Activated CD4-positive, alpha-beta T cell treated with anti-CD3 and anti-CD28 coated beads, Interleukin-2, amount 50 U/mL, for 24 hours (primary cell): ENCODE measurements at places on chromosomes 13 and 19.

DNA sequence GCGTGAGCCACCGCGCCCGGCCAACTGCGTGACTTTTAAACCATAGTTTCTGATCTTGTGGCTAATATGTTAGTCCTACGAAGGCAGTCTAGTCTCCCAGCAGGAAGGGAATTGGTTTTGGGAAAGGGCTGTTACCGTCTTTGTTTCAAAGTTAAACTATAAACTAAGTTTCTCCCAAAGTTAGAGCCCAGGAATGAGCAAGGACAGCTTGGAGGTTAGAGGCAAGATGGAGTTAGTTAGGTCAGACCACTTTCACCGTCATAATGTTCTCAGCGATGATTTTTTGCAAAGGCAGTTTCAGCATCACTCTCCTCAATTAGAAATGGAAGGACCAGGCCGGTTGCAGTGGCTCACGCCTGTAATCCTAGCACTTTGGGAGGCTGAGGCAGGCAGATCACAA is 17.7 kb upstream of the ADGRE2 start:
- no peak for DNase-seq

- no peak for DNase-seq
These were observed 102.5 kb downstream of the GADD45B start for GRCh38 chr19:2578391-2578890.

DNA sequence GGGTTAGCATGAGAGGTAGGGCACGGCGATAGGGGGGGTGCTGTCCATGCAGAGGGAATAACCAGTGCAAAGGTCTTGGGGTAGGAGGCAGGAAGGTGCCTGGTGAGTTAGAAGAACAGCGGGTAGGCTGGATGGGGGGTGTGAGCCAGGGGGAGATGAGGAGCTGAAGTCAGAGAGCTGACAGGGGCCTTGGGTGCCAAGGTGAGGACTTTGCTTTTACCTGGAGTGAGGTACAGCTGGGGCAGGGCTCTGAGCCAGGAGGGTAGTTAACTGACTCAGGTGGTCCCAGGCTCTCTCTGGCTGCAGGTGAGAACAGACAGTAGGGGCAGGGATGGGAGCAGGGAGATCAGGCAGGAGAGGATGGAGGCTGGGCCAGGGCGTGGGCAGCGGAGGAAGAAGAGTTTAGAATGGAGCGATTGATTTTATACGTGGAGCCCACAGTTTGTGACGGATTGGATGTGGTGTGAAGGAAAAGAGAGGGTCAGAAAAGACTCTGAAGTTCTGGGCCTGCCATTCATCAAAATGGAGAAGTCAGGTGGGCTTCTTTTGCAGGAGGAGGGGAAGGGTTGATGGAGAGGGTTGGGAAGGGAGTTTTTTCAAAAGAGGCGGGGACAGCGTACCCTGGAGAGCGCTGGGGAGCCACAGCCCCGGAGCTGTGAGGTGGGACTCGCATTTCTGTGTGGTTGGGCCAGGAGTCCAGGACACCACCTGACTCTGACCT is 1.2 kb upstream of the GRAMD1A start:
- no peak for DNase-seq

- DNase-seq: no peak
These were observed 66.3 kb downstream of the RASA3 start for GRCh38 chr13:114065926-114066774.

DNA sequence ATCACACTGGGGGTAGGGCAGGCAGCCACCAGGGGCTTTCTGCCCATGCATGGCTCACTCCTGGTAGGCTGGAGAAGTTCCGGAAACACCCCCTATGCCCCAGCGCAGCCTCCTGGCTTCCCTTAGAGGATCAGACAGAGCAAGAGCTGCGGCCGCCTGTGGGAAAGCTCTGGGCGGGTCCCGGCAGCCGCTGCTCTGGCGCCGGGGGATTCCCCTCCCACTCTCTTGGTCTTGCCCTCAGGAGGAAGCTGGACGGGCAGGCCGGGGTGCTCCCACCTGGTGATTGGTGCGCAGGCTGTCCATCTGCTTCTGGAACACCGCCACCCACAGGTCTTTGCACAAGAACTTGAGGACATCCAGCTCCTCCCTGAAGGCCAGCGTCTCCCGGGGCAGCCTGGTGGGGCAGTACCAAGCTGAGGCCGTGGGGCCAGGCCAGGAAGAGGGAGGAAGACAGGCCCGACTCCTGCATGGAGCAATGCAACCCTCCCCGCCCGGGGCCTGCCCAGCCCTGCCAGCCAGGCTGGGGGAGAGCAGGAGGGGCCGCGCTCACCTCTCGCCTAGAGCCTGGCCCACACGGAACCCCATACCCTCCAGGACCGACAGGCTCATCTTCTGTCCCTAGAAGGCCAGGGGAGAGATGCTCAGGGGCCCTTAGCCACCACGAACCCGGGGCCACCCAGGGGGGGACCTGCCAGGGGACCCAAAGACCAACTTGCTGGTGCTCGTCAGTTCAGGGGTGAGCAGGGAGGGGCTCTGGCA is 4.0 kb upstream of the NKPD1 start:
- DNase-seq: peak; percentile 42

DNA sequence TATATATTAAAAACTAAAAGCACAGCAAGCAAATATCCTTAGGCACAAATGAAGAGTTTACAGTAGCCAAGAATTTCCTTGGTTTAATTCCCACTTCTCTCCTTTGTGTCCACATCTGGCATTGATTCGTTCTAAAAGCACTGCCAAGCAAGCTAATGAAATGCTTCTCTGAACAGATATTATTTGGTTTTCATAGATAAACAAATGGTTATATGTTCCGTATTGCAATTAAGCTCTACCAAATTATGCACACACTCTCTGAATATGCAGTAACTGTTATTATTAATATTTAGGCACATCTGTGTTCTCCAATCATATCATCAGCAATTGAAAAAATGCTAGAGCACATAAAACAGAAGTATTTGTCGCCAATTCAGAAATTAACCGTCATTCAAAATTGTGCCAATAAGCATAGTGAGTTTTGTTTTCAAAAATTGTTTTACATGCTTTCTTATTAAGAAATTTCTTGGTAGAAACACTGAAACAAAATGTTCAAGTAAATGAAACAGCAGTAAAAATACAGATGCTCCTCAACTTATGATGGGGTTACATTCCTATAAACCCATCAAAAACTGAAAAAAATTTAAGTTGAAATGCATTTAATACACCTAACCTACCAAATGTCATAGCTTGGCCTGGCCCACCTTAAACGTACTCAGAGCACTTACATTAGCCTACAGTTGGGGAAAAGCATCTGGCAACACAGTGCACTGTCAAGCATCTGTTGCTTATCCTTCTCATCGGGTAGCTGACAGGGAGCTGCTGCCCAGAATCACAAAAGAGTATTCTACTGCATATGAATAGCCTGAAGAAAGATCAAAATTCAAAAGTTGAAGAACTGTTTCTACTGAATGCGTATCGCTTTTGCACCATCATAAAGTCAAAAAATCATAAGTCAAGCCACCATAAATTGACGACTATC is 2134.7 kb downstream of the PCDH9 start:
- no peak for DNase-seq

GRCh38 chr13:42969565-42970172 is 22.4 kb downstream of the EPSTI1 start:
- peak; percentile 63 for DNase-seq

DNA sequence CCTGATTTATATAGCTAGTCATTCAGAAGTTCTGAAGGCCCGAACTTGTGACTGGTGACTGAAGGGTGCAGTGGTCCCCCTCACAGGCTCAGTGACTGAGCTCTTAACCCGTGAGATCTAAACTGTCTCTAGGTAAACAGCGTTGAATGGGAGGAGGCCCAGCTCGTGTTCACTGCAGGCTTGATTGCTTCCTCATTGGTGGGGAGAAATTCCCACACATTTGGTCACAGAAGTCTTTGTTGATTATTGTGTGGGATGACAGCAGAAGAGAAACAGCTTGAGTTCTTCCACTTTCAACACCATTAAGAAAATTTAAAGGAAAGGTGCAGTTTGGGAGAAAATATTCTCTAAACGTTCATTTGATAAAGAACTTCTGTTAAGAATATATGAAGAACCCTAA is 1178.0 kb downstream of the UQCRFS1 start:
- DNase-seq: no peak

DNA sequence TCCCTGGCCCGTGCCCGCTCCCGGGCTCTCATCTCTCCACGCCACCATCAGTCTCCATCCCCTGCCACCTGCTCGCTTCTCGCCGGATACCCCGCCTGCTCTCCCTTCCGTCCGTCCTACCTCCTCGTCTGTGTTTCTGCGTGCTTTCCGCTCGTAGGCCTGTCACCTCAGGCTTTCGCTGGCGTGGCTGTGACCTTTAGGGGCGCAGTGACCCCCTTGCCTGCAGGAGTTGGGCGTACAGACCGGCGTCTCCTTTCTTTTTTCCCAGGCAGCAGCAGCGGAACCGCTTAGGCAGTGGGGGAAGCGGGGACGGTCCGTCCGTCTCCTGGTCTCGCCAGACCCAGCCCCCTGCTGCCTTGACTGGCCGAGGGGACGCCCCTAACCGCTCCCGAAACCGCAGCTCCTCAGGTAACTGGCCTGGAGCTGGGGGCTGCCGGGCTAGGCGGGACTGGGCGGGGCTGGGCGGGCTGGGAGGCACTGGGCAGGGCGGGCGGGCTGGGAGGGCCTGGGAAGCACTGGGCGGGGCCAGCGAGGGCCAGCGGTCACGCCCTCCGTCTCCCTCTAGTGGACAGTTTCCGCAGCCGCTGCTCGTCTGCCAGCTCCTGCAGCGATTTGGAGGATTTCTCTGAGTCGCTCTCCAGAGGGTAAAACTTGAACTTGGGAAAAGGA is 6.3 kb downstream of the PGLYRP1 start:
- peak; percentile 72 for DNase-seq

GRCh38 chr19:48329167-48329891 is 4.0 kb downstream of the EMP3 start:
- DNase-seq: peak; percentile 37

DNA sequence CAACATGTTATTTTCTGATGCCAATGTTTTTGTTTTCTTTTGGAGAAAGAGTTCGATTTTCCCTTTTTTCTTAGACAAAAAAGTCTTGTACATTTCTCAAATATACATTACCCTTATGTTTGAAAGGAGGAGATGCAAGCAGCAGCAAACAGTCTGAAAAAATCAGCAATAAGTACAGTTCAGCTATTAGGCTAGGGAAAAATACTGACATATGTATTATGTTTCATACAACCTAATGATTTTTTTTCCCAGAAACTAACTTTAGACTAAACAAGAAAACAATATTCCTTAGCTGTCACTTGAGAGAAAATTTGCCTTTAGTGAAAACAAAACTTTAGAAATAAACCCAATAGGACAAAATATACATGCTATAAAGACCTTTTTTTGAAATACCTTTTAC is 1223.5 kb downstream of the SLITRK1 start:
- DNase-seq: no peak

- no peak for DNase-seq
These were observed 22.1 kb downstream of the WTIP start for GRCh38 chr19:34503531-34504272.

DNA sequence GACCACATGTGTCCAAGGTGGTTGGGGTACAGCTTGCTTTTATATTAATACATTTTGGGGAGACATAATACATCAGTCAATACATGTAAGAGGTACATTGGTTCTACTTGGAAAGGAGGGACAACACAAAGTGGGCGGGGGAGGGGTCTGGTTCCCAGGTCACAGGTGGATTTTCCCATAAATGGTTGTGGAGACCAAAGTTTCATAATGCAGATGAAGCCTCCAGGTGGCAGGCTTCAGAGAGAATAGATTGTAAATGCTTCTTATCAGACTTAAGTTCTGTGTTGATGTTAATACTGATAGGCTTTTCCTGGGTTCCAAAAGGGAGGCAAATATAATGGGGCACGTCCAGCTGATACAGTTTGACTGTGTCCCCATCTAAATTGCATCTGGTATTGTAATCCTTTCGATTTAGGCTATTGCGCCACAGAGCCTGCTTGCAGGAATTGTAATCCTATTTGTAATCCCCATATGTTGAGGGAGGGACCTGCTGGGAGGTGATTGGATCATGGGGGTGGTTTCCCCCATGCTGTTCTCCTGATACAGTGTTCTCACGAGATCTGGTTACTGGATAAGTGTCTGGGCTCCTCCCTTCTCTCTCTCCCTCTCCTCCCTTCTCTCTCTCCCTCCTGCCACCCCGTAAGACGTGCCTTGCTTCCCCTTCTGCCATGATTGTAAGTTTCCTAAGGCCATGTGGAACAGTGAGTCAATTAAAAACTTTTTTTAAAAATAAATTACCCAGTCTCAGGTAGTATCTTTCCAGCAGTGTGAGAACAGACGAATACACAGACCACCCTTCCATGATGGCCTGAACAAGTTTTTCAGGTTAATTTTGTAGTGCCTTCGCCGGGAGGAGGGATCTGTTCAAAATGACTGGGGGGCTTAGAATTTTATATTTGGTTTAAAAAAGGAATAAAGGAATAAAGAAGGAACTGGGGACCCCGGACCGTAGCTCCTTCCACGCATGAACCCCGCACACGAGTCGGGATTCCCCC is 44.9 kb downstream of the ZNF823 start:
- no peak for DNase-seq

DNA sequence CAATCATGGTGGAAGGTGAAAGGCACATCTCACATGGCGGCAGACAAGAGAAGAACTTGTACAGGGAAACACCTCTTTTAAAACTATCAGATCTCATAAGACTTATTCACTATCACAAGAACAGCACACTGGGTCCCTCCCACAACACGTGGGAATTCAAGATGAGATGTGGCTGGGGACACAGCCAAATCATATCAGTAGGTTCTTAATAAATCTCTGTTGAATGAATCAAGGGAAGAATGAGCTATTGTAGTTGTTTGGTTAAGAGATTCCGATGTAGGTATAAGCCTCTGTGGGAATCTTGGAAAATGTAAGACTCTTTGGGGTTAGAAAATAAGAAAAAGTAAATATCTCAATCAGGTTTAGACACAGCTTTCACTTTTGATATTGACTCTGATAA is 400.2 kb downstream of the KCNRG start:
- no peak for DNase-seq

DNA sequence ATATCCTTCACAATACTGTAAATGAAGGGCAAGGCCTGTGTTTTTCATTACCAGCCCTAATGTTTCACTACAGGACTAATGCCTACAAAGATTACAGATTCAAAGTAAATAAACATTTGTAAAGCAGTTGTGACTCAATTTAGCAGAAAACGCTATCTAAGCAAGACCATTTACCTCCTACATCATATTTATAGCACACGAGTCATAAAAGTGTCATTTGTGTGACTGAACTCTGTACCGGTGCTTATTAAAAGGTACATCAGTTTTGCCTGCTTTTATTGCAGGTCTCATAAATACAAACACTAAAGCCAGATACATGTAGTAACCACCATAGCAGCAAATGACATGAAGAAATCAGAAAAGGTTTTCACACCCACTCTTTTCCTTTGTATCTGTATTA is 61.5 kb upstream of the SLC15A1 start:
- no peak for DNase-seq
